ENCODE measurements at places on chromosomes 16 and 17.

- DNase-seq: no peak
Observed at GRCh38 chr16:65336160-65336559, 214.3 kb upstream of the CDH11 start.

DNA sequence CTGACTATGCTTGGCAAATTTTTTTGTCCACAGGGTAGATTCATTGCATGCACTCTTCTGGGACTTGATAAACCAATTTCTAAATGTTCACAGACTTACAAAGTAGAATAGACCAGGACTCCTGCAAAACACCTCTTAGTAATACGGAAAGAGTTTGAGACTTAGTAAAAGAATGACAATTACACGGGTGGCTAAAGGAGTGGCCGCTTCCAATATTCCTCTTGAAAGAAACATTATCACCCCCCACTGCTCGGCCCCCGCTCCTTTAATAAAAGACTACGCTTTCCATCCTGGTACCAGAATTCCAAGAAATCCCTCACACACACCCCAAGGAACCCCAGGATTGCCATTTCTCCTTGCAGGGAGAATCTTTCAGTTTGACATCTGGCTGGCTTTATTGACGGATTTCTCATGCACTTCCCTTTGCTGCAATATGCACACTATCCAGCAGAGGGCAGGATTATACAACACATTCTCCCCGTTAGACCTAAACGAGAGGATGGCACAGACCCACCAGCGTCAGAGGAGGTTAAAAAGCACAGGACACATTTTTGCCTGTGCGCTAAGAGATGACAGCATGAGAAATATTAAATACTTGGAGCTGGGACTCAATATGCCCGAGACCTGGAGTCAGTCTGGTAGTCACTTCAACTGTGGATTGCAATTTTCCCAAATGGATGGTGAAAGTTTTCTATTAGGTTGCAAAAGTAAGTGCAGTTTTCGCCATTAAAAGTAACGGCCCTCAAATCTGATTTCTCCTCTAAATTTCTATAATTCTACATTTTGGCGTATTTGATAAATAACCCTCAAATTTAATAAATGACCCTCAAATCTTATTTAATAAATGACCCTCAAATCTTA is 46.6 kb upstream of the NUDT7 start:
- no peak for DNase-seq

- no peak for DNase-seq
Observed at GRCh38 chr17:80453998-80454556, 22.3 kb downstream of the NPTX1 start.

GRCh38 chr16:69566240-69566980 is 644 bp downstream of the NFAT5 start:
- DNase-seq: no peak

GRCh38 chr16:88541831-88542616 is 28.2 kb upstream of the ZC3H18 start:
- DNase-seq: no peak

DNA sequence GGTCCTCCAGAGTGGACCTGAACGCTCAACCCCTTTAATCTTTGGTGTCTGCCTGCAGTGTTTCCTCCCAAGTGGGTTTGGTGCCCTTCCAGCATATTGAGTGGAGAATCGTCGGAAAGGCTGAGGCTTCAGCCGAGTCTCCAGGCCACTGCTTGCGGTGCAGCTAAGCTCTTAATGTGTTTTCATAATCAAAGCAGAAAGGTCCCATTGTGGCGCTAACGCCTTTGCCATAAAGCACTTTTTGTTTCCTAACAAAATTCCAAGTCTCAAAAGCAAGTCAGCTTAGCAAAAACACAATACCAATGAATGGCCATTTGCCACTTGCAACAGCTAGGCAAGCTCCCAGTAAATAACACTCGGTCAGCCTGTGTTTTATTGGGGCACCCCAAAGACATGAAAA is 57.6 kb downstream of the KSR1 start:
- DNase-seq: no peak

DNA sequence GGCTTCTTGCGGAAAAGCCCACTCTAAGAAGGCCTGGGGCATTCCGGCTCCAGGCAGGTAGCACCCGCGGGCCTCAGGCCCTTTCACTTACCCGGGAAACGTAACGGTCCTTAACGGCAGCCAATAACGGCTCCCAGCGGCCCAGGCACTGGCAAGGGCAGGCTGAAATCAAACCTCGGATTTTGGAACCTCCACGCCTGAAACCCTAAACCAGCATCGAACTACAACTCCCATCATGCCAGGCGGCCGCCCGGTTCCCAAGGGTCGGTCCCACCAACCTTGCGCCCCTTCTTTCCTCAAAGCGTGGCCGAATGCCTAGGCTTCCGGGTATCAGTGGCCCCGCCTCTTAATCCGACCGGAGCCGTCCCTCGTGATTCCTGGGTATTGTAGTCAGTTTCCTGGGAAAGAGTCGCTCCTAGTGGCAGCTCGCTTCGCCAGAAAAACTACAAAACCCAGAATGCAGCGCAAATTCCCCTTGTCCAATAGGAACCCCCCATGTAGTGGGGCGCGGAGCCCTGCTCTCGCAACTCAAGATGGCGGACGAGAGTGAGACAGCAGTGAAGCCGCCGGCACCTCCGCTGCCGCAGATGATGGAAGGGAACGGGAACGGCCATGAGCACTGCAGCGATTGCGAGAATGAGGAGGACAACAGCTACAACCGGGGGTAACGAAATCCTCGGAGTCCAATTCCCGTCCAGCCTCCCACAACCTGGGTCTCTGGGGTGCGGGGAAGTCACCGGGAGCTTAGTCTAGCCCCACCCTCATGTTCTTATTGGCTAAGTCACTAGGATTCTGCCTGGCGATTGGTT is at the start of gene NMT1:
TSS of gene NMT1 (plus strand) at position 521 of the 809 bp plus-strand sequence. CDS start at position 534, 13 bp downstream.
- DNase-seq: peak; percentile 99

DNA sequence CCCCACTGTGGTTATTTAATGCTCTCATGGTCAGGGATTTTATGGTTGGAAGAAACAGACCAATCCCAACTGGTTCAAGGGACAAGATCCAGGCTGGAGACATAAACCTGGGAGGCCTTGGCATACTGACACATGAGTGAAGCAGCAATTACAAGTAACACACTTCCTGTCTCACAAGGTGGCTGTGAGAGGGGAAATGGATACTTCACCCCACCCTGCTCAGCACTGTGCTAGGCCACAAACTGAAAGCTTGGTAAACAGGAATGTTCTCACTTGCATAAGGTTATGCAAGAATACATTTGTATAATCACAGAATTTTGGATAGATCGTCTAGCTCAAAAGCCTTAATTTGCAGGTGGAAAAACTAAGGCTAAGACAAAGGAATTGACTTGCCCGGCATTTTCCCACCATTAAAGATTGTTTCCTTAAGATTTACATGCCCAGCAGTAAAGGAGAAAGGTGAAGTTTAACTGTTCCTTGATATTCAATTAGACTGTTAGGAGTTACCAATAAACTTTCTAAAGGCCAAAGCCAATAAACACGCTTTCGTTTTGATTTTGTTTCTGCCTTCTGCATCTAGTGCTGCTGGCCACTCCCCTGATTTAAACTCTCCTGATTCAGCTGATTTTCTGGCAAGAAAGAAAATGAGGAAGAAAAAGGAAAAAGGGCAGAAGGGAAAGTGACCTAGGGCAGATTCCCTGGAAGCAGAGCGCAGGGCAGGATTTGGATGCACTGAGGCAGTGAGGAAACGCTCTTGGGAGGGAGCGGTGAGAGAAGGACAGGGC is 215.6 kb upstream of the CDH5 start:
- no peak for DNase-seq

DNA sequence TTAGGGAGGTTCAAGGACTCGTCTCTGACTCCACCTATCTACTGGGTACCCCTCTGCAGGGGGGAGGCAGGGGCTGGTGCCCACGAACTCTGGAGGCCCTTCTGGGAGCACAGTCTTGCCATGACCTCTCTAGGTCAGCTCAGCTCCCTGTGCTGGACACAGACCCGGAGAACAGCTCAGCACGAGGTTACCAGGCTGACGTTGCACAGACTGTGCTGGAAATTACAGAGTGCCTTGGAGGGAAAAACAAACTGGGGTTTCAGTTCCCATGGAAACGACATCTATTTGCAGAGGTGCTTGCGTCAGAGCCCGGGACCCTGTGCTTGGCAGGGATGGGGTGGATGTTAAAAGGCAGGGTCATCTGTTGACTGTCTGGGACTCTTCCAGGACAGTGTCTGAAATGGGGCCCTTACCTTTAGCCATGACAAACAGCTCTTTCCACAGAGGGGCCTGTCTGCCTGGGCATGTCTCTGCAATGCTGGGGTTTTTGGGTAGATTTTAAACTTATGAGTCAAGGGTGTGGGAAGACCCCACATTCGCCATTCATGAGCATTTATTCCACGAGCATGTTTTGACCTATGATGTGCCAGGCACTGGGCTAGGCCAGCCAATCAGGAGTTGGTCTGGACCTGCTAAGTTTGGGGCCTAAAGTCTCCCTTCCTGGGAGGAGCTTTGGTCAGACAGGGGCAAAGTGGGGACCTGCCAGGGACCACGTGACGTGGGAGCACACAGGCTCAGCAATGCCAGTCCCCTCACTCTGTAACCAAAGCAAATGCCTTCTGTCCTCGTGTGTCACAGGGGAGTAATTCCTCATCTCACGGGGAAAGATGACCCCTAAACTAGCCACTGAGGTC is 22.5 kb downstream of the CCR7 start:
- no peak for DNase-seq

- DNase-seq: no peak
Observed at GRCh38 chr17:13940858-13941665, 128.2 kb upstream of the COX10 start.

GRCh38 chr16:66925322-66925840 is at the start of gene RRAD:
Gene RRAD (minus strand): TSS chr16:66925535. CDS start chr16:66925179, 356 bp downstream.
- no peak for DNase-seq

- no peak for DNase-seq
Observed at GRCh38 chr16:53664724-53665345, 38.8 kb downstream of the RPGRIP1L start.

DNA sequence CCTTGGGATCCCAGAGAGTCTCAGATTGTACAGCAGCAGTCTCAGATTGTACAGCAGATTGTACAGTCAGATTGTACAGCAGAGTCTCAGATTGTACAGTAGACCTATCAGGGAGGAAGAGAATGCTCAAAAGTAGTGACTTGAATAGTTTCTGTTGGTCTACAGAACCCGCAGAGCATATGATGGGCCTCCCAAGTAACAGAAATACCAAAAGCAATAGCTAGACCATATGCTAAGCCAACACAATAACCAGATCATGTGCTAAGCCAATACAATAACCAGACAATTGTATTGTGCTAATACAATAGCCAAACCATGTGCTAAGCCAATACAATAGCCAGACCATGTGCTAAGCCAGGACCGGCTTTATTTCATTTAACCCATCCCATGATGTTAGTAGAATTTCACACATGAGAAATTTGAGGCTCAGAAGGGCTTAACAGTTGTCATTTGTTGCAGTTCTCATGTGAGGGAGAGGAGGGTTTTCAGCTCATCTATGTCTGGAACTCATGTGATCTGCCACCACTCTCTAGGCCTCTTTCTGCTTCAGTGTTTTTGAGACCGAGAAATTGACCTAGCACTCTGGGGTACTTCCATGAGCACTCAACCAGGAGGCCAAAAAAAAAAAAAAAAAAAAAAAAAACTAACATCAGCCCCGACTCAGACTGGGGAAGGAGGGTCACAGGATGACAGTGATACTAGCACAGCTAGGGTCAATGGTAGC is 144.0 kb downstream of the SOX9 start:
- no peak for DNase-seq

DNA sequence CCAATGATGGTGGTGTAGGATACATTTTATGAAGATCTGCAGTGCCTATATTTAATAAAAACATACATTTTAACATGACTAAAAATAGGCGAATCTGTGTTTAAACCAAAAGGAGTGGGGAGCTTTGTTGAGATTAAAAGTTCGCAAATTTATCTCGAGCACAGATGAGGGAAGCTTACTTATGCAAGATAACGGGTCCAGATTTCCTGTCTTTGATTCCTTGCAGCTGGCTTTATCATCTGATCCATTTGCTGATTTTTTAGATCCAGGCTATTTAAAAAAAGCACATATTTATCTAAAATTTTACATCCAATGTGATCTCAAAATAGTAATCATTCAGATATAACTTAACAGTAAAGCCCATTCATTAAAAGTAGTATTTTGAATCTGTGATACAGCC is 57.0 kb upstream of the INTS2 start:
- no peak for DNase-seq

DNA sequence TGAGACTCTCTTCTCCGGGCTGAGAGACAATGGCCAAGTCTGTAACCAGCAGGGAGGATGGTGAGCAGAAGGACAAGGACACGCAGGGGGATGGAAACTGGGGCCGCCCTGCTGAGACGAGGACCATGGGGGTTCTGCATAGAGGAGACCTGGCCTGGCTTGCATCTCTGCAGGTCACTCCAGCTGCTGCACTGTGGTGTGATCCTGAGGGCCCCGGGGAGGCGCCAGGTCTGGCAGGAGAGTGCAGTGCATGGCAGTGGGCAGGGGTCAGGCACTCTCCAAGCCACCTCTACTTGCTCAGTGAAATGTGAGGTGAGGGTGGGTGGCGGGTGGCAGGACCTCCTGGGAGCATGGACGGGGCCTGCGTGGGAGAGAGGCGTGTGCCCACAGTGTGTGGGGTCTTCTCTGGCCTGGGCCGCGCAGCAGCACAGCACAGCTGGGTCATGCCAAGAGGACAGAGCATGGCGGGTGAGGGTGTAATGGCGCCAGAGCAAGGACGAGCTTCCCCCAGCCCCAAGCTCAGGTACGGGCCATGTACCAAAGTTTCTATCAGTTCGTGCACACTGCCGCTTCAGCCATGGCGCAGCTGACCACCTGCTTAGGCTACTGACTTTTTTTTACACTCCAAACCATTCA is 43.1 kb downstream of the KLHDC4 start:
- DNase-seq: no peak

DNA sequence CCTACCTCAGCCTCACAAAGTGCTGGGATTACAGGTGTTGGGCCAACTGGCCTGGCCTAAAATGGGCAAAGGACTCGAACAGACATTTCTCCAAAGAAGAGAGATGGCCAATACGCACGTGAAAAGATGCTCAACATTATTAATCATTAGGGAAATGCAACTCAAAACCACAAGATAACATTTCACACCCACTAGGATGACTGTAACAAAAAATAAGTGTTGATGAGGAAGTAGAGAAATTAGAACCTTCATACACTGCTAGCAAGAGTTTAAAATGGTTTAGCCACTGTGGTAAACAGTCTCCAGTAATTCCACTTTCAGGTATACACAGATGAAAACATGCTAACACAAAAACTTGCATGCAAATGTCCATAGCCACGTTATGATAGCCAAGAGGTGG is 5.7 kb downstream of the TMED6 start:
- DNase-seq: no peak

- no peak for DNase-seq
Observed at GRCh38 chr17:36755586-36755985, 154.2 kb downstream of the MRM1 start.

DNA sequence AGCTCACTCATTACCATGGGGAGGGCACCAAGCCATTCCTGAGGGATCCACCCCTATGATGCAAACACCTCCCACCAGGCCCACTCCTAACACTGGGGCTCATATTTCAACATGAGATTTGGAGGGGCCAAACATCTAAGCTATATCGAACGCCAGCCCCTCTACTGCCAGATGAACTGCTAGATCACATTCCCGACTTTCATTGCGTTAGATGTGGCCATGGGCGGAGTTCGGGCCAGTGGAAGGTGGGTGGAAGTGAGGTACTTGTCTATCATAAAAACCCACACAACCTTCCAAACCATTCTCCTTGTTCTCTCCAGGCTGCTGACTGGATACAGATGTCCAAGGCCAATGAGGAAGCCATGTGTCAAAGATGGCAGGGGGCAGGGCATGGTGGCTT is 27.0 kb upstream of the ANKRD40CL start:
- no peak for DNase-seq

GRCh38 chr16:19346335-19346922 is 60.9 kb downstream of the CLEC19A start:
- DNase-seq: no peak

GRCh38 chr17:11204991-11205390 is 36.0 kb upstream of the SHISA6 start:
- no peak for DNase-seq
